ENCODE measurements at places on chromosomes 6 and 20. TPM values are rescaled to one million over a fixed set of nuclear protein-coding genes. Genes with fewer than 3 reads are reported as not detected.

PDE10A gene
- 3.1 TPM for total RNA-seq

PRDM13 gene
- 0.14 TPM for total RNA-seq

C20orf141 gene
- not detected for total RNA-seq

- peak; percentile 41 for DNase-seq
Measured at GRCh38 chr6:36244641-36245280, 25.1 kb upstream of the PNPLA1 start.

- no peak for DNase-seq
Measured at GRCh38 chr6:52840763-52841585, at the start of gene GSTA5. GSTA5 (minus strand) TSS chr6:52840813.

GRCh38 chr6:157649311-157650260 lies 173.5 kb upstream of the SNX9 start:
- DNase-seq, result no peak

DNA sequence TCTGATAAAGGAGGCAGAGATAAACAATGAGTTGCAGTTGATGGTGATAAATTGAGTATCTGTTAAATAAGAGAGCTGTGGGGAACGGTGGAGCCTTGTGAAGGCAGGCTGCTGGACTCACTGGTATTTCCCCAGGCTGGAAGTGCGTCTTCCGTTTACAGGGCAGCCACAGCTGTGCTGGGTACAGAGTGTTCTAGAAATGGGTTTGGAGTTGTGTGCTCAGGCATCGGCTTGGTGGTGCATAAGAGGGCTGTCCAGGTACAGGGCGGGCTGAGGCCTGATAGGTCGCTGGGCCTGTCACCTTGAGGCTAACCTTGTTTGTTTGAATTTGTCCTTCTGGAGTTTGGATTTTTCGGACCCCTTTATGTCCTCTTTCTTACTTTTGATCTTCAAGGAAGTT lies 39.3 kb downstream of the ARID1B start:
- DNase-seq, result no peak

- no peak for DNase-seq
Measured at GRCh38 chr6:66900133-66901083, 1193.4 kb upstream of the EYS start.

GRCh38 chr20:51994751-51995417 lies 192.6 kb upstream of the SALL4 start:
- DNase-seq, result no peak

DNA sequence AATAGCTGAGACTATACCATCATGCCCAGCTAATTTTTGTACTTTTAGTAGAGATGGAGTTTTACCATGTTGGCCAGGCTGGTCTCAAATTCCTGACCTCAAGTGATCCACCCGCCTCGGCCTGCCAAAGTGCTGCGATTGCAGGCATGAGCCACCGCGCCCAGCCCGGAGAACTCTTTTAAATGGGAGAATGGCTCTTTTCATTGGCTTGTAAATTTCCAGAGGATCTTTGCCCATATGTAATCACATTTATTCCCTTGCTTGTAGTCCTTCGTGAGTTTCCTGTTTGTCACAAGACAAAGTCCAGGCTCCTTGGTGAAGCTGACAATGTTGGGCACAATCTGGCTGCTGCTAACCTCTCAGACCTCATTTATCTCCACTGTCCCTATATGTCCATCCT lies 135.1 kb downstream of the CEP57L1 start:
- no peak for DNase-seq
